ENCODE measurements at places on chromosomes 2 and 18. TPM values are rescaled to one million over a fixed set of nuclear protein-coding genes. Genes with fewer than 3 reads are reported as not detected.

The IGFBP5 gene
- total RNA-seq: 2.0 TPM

The GALR1 gene
- not detected for total RNA-seq

The ABCB11 gene
- total RNA-seq: not detected

The SERPINB3 gene
- total RNA-seq: not detected

The ARPC2 gene
- 237 TPM for total RNA-seq

The FBLN7 gene
- total RNA-seq: 0.87 TPM

The ERICH2 gene
- total RNA-seq: not detected

The COL4A3 gene
- not detected for total RNA-seq

The COLEC11 gene
- 0.65 TPM for total RNA-seq

The OTOF gene
- total RNA-seq: 2.5 TPM

The MALL gene
- 11.7 TPM for total RNA-seq

The FSHR gene
- not detected for total RNA-seq

The RBKS gene
- 1.1 TPM for total RNA-seq

The NCKAP1 gene
- 181 TPM for total RNA-seq

The FABP1 gene
- total RNA-seq: not detected

The SLC23A3 gene
- 0.54 TPM for total RNA-seq

The PMAIP1 gene
- total RNA-seq: 10.5 TPM

The NXPH2 gene
- not detected for total RNA-seq

The RPL37A gene
- 4,231 TPM for total RNA-seq

The CCDC141 gene
- total RNA-seq: 3.7 TPM

The INPP5D gene
- 27.7 TPM for total RNA-seq

The LYPD6 gene
- 13.7 TPM for total RNA-seq

The NT5C1B gene
- not detected for total RNA-seq

The MOCOS gene
- total RNA-seq: 0.54 TPM

The SNRNP200 gene
- total RNA-seq: 46.1 TPM

The DNAJB2 gene
- 20.8 TPM for total RNA-seq

The HSBP1L1 gene
- total RNA-seq: 4.3 TPM

The MGAT4A gene
- 6.8 TPM for total RNA-seq

The DYSF gene
- 34.2 TPM for total RNA-seq

The PPP3R1 gene
- total RNA-seq: 20.4 TPM

Data from dermis lymphatic vessel endothelial cell (primary cell).